ENCODE measurements at places on chromosomes 3 and 15.

DNA sequence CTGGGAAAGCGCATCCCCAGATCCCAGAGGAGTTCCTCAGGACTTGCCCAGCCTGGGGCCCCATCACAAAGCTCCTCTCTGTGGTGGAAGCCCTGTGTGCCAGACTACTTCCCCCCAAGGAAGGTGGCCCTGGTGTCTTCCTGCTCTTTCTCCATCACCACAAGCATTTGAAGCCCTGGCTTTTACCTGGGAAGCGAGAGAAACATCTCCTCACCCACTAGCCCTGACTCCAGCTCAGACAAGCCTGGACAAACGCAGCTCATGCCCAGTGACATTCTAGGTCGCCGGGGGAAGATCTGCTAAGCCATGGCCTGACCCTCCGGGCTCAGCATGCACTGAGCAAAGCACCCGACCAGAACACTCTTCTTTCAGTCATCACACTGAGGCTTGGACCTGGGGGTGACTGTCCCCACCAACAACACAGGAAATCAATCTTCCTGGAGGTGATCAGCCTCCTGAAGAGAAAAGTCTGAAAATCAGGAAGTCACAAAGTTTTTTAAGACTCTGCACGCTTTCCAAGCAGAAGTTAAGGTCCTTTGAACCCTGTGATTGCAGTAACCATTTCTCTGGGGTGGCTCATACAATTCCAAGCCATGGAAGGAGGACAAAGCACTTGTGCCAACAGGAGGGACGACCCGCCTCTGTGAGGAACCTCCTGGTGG lies 40.8 kb downstream of the KLHL25 start:
- no peak for DNase-seq

GRCh38 chr15:59817834-59818233 lies 128.7 kb upstream of the BNIP2 start:
- no peak for DNase-seq

- DNase-seq, result no peak
Observed at GRCh38 chr3:65856907-65857306, 181.8 kb downstream of the MAGI1 start.

DNA sequence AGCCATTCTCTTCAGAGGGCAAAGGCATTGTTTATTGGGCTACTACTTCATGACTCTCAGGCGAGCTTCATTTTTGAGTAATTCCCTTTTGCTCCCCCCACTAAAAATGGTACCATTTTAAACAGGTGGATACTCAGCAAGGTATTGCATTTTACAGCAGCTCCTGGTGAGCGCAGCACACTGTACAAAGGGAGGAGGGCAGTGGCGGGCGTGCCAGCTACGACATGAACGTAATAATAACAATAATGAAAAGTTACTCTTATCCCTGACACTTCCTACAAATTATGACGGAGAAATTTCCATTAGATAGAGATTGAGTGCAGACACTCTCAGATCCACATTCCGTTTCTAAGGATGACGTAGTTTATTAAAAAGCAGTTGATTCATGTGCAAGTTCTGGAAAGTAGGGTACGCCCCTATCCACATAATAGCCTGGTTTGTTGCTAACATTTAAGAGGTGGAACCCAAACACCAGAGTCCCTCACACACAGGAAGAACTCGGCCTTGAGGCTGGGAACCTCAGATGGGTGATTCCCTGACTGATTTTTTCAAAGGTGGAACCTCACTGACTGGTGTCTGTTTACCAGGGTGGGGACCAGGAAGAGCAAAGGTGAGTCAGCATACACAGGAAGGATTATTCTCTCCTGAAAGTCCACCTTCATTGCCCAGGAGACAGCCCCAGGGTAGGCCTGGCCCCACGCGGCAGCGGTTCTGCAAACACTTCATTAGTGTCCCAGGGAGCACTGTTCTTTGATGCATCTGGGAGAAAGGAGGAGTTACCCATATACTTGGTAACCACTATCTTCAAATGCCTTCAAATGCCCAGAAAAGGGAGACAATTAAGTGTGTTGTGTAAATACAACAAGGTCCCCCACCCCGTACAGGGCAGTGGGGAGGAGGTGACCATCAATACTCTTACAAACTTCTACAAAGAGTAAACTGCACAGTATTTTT lies 69.9 kb downstream of the LDHAL6B start:
- no peak for DNase-seq

DNA sequence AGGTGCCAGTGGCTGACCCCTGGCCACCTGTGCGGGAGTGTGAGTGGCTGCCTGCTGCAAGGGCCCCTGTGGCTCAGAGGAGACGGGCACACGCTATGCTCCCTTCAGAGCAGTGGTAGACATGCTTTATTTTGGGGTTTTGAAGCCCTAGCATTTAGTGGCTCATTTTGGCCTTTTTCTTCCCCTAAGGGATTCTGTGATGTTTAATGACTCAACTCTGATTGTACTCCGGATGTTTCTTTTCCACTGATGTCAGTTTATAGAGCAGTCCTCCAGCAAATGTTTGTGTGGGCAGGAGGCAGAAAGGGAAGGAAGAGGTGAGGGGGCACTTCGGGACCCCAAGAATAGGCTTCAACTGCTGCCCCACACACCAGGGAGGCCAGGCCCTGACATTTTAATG lies 288.9 kb upstream of the C2CD4B start:
- peak; percentile 59 for DNase-seq

Measured in fibroblast of lung (primary cell).